ENCODE measurements at places on chromosomes 1 and 21.

DNA sequence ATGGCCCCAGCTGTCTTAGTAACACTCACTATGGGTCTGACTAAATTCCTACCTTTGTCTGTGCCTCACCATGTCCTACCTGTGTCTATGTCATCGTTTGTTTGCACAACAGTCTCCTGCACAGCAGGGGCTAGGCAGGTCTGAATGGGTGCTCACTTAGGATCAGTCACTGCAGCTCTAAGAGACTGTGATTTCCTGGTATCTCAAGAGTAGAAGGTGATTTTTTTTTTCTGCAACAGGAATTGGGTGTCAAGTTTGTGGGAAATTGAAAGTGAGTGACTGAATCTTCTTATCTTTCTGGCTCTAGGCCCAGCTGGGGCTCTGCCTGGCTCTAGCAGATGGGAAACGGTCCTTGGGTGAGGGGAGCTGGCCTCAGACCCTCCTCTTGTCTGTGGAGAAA is 46.4 kb upstream of the TRABD2B start:
- DNase-seq, result no peak

GRCh38 chr1:46613661-46614603 is 2.7 kb downstream of the MOB3C start:
- DNase-seq, result peak; percentile 93

DNA sequence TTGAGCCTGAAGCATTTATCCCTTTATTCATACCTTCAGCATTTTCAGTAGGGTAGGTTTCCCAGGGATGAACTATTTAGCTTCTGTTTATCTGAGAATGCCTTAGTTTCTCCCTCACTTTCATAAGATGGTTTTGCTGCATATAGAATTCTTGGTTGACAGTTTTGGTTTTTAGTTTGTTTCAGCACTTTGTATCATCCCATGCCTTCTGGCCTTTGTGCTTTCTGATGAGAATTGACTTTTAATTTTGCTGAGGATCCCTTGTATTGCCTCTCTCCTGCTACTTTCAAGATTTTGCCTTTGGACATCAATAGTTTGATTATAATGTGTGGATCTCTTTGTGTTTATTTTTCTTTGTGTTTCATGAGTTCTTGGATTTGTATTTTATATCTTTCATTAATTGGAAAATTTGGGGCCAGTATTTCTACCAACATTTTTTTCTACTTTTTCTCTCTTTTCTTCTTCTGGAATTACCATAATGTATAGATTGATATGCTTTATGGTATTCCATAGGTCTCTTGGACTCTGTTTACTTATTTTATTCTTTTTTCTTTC is 236.6 kb downstream of the LBR start:
- no peak for DNase-seq

DNA sequence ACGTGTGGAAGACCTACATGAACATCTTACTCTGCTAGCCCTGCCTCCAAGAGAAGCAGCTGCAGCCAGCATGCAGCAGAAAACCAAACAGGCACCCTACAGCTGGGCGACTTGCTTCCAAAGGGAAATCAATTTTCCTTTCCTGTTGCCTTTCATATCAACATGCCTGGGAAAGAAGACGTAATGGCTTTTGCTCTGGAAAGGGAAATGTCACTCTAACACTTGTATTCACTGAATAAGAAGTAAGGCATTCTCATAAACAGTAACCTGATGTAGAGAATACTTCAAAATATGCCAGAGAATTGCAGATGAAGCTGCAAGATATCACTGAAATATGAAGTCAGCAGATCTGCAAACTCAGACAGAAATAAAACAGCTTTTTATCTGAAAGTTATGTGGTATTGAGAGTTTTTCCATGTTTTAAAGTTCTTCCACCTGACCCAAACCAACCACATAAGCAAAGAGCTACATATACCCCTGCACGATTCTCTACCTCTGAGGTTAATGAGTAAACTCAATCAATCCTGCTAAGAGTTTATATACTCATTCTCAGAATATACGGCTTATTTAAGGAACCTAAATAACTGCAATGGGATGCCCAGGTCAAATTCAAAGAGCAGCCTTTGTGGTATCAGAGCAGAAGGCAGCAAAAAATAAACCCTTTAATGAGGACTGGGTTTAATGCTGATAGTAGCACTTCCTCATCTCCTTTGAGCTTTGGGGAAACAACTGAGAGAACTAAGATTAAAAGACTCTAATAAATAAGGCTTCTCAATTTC is 150.9 kb downstream of the RERE start:
- no peak for DNase-seq

GRCh38 chr21:15190837-15191236 is 126.0 kb upstream of the NRIP1 start:
- DNase-seq, result no peak

GRCh38 chr1:20686883-20687725 is 25.9 kb upstream of the DDOST start:
- DNase-seq, result no peak

DNA sequence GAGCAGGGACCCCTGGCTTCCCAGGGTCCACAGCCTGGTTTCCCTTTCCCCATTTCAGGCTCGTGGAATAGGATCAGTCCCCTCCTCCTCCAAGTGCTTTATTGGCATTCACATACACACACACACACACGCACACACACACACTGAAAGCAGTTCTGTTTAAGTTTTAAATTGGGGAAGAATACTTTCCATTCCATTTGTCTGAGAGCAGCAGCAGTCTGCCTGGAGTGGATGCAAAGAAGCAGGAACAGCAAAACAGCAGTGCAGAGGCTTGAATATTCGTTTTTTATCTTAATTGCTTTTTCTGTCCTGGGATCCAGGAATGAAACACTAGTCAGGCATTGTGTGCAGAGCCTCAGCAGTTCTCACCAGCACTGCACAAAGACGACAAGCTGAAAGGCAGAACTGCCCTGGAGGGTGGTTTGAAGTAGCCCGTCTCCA is 7.1 kb downstream of the CYB561D1 start:
- no peak for DNase-seq

GRCh38 chr1:157166590-157166989 is 28.4 kb upstream of the ETV3 start:
- DNase-seq, result peak; percentile 29

DNA sequence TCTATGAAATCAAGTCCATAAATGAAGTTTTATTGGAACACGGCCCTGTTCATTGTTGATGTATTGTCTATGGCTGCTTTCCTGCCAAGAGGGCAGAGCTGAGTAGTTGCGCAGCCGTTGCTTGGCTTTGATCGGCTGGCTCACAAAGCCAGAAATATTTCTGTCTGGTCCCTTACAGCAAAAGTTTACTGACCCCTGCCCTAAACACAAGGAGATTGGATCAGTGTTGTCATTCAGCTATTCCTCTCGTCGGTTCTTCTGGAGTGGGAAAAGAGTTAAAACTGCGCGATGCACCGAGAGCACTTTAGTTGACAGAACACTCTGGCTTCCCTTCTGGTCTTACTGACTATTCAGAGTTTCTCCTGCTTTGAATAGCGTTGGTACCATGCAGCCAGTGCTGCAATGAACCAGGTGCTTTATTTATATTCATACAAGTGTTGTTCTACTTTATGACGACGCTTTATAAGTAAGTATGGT is 868 bp downstream of the ZBTB40 start:
- peak; percentile 76 for DNase-seq

- DNase-seq, result no peak
Observed at GRCh38 chr1:8382608-8383505, 64.9 kb downstream of the SLC45A1 start.

DNA sequence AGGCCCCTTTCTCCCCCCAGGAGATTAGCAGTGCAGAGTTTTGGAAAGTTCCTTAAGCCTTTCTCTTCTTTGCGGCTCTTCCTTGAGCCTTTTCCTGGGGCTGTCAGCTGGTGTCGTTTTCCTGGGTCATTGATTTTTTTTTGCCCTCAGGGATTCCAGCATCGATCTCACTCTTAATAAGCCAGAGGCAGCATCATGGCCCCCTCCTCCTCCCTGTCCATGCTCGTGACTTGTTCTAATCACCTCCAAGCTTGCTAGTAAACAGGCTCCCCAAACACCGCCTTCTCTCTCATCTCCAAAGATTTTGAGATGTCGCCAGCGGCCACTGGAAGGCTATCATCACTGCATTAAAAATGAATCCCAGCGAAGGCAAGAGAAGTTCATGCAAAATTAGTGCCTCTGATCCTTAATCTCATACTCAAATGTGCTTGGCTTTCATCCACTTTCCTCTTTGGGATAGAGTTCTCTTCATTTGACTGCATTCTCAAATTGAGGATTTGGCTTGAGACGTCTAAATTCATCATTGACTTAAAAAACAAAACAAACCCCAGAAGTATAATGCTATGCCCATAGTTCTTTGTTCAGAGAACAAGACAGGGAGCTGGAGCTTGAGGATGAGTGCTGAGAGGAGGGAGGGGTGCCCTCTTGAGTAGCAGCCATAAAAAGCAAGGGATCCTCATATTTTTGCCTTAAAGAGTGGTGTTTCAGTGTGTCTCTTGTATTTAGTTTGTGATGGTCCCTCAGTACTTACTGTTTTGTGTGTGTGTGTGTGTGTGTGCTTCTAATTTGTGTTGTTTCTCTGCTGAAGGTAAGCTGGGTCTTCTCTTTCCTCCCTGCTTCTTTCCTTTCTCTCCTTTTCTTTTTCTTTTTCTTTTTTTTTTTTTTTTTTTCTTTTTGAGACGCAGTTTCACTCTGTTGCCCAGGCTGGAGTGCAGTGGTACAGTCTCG is 3.2 kb downstream of the EVA1C start:
- DNase-seq, result no peak

- DNase-seq, result no peak
Observed at GRCh38 chr1:214469290-214469689, 82.1 kb downstream of the PTPN14 start.

- no peak for DNase-seq
Observed at GRCh38 chr1:156489166-156489934, 11.2 kb downstream of the MEF2D start.

GRCh38 chr1:55302972-55303371 is 87.8 kb upstream of the USP24 start:
- DNase-seq, result no peak

DNA sequence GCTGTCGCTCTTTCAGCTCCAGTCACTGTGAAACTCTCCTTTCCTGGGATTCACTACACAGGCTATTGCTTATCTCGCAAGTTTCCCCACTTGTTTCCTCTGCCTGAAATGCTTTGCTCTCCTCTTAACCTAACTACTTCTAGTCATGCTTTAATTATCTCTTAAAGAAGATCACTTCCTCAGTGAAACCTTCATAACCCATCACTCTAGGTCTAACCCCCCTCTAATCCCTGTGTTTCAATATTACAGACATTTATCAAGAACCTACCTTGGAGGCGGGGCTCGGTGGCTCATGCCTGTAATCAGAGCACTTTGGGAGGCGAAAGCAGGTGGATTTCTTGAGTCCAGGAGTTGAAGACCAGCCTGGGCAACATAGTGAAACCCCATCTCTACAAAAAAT is 16.7 kb upstream of the ZNF644 start:
- DNase-seq, result no peak
